ENCODE measurements at places on chromosomes 3 and 15.

DNA sequence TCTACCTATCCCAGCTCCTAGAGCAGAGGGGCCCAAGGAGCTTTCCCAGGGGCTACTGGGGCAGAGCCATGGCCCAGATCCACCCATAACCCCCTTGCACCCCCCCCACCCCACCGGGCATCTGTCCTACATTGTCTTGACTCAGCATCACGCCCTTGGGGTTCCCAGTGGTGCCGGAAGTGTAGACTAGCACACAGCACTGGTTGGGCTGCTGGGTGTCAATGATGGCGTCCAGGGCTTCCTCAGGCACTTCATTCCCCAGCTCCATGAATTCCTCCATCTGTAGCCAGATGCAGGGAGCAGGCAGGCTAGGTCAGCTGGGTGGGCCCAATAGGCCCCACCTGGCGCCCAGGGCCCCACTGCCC is 33.2 kb downstream of the IDH3A start:
- no peak for DNase-seq

- no peak for DNase-seq
Measured at GRCh38 chr3:51715977-51716294, 9.1 kb downstream of the GRM2 start.

DNA sequence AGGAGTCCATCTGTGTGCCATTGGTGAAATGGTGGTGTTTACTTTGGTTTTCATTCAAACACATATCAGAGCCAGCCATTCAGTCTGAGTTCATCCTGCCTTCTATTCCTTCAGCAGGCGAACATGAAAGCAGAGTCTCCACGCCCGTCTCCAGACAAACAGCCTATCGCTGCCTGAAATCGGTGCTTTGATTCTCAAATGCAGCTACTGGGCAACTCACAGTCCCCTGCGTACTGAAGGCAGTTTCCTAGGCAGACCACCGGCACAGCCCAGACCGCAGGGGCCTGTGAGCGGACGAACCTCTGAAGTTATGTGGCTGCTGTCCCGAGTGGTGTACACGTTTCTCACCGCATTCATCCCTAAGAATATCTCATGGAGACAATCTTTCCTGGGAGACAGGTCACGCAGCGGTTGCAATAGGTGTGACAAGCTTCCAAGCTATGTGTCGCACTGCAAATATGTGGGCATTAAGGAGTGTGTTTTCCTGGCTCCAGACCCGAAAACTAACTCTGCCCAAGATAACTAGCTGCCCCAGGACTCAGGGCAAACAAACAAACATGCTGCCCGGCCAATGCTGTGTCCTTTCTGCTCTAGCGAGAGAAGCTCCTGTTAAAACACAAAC is 16.9 kb upstream of the RYR3 start:
- no peak for DNase-seq

- DNase-seq = no peak
Measured at GRCh38 chr3:112635674-112636073, 5.3 kb downstream of the CCDC80 start.

GRCh38 chr3:151210676-151211381 is 7.8 kb upstream of the GPR171 start:
- no peak for DNase-seq

GRCh38 chr15:78004222-78004727 is 73.2 kb downstream of the TBC1D2B start:
- DNase-seq = no peak

GRCh38 chr3:152253514-152253913 is 15.2 kb upstream of the MBNL1 start:
- no peak for DNase-seq

DNA sequence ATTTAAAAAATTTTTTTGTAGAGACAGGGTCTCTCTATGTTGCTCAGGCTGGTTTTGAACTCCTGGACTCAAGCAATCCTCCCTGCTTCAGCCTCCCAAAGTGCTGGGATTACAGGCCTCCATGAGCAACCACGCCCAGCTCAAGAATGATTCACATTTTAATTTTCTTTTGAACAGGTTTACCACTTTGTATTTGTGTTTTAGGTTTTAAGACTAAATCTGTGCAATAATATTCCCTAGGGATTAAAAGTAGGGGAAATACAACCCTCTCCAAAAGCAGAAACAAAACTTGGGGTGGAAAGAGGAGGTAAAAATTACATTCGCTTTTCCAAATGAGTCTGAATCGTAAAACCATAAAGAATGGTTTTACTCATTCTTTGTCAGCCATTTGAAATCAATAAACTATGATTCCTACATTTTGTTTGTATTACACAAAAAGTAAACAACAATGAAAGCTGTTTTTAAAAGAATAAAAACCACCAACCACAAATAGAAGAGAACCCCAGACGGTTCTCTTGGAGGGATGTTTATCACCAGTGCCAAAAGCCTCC is 37.8 kb downstream of the SLC24A1 start:
- no peak for DNase-seq

DNA sequence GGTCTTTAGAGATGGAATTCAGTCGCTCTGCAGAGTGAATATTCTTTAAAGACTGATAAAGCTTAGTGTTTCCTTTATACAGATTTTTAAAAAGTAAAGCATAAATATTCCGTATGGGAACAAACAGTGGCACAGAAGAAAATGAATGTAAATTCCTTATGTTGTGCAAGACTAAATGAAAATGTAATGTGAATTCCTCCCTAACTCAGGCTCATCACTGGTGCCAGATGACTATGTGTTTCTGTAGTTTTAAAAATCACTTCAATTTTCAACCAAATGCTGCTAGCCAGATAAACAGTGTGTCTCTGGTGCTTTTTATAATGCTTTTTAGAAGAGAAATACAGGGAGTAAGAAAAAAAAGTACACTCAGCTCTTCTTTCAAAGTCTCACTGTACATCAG is 154.8 kb upstream of the SNTN start:
- no peak for DNase-seq
